ENCODE measurements at places on chromosomes 3 and 15. TPM values are rescaled to one million over a fixed set of nuclear protein-coding genes. Genes with fewer than 3 reads are reported as not detected.

Gene TMOD2
- total RNA-seq, result 0.72 TPM

Gene AADACL2
- total RNA-seq, result not detected

Gene P2RY12
- not detected for total RNA-seq

Gene PLCB2
- total RNA-seq, result 0.75 TPM

Gene HYAL1
- 6.2 TPM for total RNA-seq

Gene ISG20
- total RNA-seq, result 253 TPM
